ENCODE measurements at places on chromosomes 2 and 18.

DNA sequence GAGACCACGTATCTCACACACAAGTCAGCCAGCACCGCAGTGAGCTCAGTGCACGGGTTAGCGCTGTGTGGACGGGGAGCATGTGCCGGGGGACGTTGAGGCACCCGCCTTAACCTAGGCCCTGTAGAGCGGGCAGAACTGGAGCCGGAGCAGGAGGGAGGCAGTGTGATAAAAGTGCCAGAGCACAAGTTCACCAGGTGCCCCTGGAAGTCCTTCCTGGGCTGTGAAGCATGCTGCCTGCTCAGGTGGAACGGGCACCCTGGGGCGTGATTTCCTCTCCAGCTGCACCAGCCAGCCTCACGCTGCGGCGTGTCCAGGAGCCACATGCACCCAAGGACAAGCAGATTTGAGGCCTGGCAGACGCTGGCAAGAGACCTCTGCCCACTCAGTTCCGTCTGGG lies 50.3 kb downstream of the ITGB1BP1 start:
- no peak for DNase-seq

GRCh38 chr2:200042102-200042735 lies 86.8 kb downstream of the MAIP1 start:
- no peak for DNase-seq

DNA sequence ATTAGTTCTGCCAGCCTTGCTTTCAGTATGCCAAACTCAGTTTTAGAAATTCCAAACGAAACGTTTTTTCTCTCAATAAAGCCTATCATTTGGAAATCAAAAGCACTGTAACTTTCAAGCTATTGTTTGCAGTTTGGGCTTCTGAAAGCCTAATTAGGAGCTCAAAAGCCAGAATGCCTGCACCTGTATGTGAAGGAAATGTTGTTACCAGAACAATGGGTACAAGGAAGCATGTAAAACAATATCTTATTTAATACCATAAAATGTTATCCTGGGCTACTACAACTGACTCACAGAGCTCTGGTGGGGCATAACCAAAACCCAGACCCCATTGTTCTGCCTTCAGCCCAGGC lies 12.6 kb upstream of the GULP1 start:
- no peak for DNase-seq

- no peak for DNase-seq
Measured at GRCh38 chr2:200442471-200442870, 67.4 kb downstream of the KCTD18 start.

DNA sequence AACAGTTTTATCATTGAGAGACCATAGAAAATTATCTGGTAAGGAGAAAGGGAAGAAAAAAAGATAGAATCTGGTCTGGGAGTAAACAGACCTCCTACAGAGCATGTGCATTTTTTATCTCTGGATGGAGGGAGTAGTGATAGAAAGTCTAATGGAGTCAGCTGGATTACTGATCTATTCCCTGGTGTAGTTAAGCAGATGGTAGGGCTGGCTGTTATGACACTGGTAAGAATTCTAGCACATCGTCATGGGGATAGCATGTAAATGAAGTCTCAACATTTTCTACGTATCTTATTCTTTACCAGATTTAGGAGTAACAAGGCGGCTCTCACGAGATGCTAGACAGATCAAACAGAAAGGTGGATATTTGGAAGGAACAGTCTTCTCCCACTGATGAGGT lies 407.4 kb downstream of the NRXN1 start:
- no peak for DNase-seq

DNA sequence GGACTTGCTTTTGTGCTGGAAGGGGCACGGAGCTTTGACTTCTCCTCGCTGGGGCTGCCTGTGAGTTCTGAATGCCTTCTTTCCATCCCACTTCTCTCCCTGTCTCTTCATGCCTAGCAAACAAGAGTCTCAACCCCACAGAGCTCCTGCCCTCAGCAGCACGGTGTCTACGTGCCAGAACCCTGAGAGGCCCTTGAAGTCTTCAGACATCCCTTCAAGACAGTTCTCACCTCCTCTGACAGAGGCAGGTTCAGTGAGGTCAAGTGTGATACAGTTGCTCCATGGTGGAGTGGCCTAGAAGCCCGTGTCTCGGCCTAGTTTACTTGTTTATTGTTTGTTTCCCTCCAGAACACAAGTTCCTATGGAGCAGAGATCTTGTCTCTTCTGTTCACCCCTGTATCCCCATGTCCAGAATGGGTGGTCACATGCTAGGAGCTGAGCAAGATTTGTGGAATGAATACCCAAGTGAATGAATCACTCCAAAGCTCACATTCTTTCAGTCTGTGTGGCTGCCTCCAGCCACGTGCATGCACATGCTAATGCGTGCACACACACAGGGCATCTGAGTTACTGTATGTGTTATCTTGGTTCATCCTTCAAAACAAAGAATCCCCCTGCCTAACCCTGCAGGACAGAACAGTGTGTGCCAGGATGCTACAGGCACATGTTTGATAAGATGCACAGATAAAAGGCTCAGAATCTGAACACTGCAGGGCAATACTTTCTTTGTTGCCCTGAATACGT lies 391.6 kb downstream of the NBAS start:
- no peak for DNase-seq

- DNase-seq = no peak
Measured at GRCh38 chr18:70195852-70196434, 9.5 kb downstream of the RTTN start.

GRCh38 chr2:187976259-187976985 lies 315.3 kb upstream of the GULP1 start:
- DNase-seq = no peak

DNA sequence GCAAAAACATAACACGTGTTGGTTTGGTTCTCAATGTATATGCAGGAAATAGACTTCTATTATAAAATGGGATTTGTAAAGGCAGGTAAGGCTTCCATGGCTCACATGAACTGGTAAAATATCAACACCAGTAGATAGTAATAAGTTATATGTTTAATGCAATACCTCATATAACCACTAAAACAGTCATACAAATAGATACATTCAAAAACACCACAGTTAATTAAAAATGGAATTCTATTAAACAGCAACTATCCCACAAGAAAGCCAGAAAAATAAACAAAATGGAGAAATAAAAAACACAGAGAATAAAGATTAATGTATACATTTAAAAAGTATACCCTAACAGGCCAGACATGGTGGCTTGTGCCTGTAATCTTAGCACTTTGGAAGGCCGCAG lies 243.8 kb upstream of the LRATD1 start:
- DNase-seq = no peak

- DNase-seq = no peak
Measured at GRCh38 chr18:13392029-13392750, 173.6 kb downstream of the LDLRAD4 start.

DNA sequence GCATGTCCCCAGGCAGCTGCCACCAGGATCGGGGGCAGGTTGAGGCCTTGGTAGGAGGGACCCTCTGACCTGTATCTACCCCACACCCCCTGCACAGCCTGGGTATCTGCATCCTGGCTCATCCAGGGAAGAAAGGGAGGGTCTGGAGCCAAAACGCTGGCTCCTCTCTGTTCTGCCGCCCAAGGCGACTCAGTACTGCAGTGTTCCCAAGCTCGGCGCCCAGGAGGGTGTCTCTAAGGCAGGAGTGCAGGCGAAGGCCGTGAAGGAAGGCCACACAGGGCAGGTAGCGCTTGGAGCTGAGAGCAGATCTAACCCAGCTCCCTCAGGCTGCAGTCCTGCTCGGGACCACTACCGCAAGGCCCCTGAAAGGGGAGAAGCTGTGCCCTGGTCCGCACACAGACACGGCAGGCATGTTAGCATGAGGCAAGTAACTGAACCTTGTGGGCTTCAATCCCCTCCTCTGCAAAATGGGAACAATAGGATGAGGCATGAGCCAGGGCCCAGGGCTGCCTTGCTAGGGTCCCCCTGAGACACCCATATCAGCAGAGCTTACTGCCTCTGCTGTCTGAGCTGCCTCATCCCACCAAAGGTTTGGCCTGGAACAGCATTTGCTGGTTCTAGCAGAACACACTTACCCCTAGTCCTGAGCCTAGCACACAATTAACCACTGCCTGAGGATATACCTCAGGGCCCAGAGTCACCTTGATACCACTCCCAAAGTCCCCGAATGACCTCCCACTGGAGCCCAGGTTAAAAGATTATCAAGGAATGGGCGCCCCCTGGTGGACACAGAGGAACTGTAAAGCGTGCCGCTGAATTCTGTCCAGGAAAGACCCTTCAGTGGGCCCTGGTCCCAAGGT lies 6.5 kb downstream of the PTMA start:
- DNase-seq = peak; percentile 51

GRCh38 chr18:61545281-61546245 lies 212.3 kb downstream of the CDH20 start:
- DNase-seq = no peak

- no peak for DNase-seq
Measured at GRCh38 chr18:66682855-66683322, 79.0 kb upstream of the CDH19 start.

DNA sequence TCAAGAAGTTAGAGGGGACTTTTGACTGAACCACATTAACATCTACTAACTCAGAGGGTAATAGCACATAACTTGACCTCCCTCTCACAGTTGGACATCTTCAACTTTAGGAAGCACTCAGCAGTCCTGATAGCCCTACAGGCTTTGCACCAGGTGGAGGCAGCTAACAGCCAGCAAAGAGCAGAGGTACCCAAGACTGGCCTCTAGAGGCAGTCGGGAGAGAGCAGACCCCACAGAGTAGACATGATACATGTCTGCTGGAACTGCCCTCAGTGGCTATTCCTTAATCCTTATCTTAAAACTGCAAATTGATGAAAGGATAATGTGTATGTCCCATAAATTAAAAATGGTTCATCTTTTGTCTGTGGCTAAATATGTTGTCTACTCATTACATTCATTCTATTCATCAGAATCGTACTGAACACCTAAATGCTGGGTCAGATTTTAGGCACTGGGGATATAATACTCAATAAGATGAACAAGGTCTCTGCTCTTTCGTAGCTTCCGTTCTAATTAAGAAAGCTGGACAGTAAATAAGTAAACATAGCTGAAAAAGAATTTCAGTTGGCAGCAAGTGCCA lies 49.8 kb downstream of the CAB39 start:
- DNase-seq = no peak

DNA sequence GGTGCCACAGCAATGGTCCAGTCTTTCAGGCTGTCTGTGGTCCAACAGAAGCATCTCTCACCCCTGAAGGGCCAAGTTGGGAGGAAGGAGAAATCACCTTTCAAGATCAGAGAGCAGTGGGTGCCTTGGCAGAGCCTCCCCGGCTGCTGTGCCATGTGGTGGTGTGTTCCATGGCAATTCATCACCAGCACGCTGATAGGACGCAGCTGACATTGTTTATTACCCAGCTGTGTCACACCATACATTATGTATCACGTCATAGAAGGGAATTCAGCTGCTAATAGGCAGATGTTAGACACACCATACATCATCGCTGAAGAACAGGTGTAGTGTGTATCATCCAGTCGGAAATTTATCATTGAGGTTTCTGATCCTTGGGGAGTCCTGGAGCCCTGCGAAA lies 29.6 kb upstream of the RPL31 start:
- DNase-seq = no peak

DNA sequence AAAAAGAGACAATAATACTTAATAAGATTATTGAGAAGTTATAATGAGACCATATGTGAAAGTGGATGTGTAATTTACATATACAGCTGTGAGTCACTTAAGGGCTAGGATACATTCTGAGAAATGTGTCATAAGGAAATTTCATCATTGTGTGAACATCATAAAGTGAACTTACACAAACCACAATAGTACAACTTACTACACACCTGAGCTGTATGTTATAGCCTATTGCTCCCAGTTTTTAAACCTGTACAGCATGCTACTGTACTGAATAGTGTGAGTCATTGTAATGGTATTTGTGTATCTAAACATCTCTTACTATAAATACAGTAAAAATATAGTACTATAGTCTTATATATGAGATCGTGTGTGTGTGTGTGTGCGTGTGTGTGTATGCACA lies 1420.3 kb upstream of the PIK3C3 start:
- DNase-seq = no peak

DNA sequence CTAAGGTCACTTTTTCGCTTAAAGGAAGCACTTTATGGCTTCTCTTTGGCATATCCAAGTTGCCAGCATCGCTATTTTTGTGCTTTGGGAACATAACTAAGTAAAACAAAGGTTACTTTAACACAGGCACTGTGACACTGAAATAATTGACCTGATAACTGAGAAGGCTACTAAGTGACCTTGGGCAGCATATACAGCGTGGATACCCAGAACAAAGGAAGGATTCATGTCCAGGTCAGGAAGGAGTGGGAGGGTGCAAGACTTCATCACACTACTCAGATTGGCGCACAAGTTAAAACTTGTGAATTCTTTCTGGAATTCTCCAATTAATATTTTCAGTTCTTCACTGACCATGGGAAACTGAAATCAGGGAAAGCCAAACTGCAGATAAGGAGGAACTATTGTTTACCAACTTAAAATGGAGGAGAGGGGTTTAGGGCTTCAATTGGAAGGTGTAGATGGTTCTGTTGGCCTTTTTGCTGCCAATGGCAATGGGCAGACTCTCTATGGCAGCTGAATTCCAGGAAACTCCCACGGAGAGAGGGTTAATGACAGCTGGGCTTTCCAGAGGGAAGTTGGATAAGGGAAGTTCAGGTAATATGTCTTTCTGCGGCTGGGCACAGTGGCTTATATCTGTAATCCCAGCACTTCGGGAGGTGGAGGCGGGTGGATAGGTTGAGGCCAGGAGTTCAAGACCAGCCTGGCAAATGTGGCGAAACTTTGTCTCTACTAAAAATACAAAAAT lies 45.3 kb downstream of the COMMD1 start:
- DNase-seq = no peak

DNA sequence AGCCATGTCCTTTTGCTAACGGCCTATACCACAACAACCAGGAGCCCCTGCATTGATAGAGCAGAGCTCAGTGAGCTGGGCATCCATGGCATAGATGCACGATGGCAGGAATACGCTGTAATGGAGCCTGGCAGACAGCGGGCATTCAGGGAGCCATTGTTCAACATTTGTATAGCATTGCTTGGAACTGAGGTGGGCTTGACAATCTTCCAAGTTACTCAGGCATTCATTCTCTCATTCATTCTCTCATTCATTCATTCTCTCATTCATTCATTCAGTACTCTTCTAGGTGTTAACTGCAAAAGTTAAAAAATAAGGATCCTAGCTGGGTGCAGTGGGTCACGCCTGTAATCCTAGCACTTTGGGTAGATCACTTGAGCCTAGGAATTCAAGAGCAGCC lies 62.7 kb downstream of the MYOM1 start:
- no peak for DNase-seq

GRCh38 chr2:124353656-124354055 lies 328.6 kb downstream of the CNTNAP5 start:
- DNase-seq = no peak

DNA sequence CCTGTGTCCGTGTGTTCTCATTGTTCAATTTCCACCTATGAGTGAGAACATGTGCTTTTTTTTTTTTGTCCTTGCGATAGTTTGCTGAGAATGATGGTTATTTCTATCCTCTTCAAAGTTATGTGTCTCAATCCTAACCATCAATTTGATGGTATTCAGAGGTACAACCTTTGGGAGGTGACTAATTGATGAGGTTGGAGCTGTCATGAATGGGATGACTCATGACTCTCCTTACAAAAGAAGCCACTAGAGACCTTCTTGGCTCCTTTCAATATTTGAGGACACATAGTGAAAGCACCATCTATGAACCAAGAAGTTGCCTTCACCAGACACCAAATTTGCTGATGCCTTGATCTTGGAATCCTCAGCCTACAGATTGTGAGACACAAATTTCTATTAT lies 677.1 kb upstream of the DDX18 start:
- DNase-seq = no peak

GRCh38 chr18:11981192-11981542 lies at the start of gene IMPA2:
Gene IMPA2, plus strand, starts transcription at chr18:11981507. Its CDS starts 163 bp downstream, at chr18:11981670.
- DNase-seq = no peak

- DNase-seq = no peak
Measured at GRCh38 chr2:226267516-226268289, 531.9 kb downstream of the IRS1 start.

- DNase-seq = no peak
Measured at GRCh38 chr2:205232086-205232485, 450.2 kb upstream of the NRP2 start.

Data from stimulated activated CD4-positive, alpha-beta T cell treated with anti-CD3 and anti-CD28 coated beads, TNF-alpha, amount 100 ng/mL, for 1 hour (primary cell).